ENCODE measurements at places on chromosomes 6 and 20.
A peak's percentile ranks its signal among the peaks of the same experiment; 100 is the strongest.

GRCh38 chr6:144295211-144295610 is 10.1 kb downstream of the UTRN start:
- DNase-seq = no peak

- DNase-seq = peak; percentile 10
Measured at GRCh38 chr6:835476-836160, 142.7 kb upstream of the EXOC2 start.

GRCh38 chr20:34989118-34989517 is 33.5 kb downstream of the MYH7B start:
- no peak for DNase-seq

DNA sequence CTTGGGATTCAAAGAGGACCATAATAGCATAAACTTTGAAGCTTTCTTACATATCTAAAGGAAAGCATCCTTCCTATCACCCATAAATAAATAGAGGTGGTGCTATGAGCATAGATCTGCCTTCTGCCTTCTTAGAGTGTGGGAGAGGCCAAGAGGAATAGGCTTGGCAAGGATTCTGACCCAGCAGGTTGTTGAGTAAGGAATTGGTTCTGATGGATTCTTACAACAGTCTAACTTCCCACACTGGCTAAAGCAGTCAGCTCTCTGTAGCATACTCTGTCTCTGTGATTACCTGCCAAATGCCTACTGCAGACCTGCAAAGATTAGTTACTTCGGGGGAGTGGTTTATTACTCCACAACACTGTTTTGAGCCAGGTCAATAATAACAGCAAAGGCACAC is 198.0 kb upstream of the RAB32 start:
- DNase-seq = no peak

GRCh38 chr20:10177326-10177725 is 41.3 kb upstream of the SNAP25 start:
- DNase-seq = no peak

- DNase-seq = peak; percentile 95
Measured at GRCh38 chr6:6969761-6970223, 138.0 kb upstream of the RREB1 start.

GRCh38 chr6:162271922-162272321 is 455.6 kb downstream of the PRKN start:
- no peak for DNase-seq

DNA sequence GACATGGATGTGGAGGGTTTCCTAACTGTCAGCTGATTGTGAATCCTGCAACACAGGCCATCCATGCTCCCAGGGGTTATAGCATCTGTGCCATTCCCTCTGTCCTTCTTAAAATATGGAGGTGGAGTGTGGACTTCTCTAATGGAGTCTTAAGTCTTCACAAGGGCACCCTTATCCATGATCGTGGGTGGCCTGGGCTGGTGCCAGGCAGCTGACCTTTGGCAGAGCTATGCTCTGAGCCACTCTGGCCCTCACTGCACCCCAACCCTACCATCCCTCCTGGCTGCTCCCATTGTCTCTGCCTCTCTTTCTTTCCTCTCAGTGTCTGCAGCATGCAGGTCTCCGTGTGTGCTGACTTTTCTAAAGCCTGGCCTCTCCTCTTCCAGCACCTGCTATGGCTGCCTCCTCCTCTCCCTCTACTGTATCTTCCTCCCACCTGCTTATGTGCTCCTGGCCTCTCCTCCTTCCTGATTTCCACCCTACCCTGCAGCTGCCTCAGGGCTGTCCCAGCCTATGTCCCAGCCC is 11.2 kb upstream of the PCMTD2 start:
- DNase-seq = no peak

DNA sequence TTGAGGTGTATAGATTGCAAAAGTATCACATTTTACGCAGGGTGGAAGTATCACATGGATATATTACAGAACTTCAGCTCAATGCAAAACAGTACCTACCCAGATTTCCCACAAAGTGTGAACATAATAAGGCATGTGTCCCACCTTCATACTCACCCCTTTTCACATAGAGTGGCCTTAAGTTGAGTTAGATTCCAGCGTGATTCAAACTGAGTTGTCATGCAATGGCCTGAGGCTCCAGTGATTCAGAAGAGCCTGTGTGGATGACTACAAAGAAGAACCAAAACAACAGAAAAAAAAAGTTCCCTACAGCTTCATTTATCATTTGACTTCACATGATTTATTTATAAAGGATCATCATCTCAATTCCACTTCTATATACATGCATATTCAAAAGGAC is 309.7 kb downstream of the SLC35F1 start:
- peak; percentile 29 for DNase-seq

DNA sequence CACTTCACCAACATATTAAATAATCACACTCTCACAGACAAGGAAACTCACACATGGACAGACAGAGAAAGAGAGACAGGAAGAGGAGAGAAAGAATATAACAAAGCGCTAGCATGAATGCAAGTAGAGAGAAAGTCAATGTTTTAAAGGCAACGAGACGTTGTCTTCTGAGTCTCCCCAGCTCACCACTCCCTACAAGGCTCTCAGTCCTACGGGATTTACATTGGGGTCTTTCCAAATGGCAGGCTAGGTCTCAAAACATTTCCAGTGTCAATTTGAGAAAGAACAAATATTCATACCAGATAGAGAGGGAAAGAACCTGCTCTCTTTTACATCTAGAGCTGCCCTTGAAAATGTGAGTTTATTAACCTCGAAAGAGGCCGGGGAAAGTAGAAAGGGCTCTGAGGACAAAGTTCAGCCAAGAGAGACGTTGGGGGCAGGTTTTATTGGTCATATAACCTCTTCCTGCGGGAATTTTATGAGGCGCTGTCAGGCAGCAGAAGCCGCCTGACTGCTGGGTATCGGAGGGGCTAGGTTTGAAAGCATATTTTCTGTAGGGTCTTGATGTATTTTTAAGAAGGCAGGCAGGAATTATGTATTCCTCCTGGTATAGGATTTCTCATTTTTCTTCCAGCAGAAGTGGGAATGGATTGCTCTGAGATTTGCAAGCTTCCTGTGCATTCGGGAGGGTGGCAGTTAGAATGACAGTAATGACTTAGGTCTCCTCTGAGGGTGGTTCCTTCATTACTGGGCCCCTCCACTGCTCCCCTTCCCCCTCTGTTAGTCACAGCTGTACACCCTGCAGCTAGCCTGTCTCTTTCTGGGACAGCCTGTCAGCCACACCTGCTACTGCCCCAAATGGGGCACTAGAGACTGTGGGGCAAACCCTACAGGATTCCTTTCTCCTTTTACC is 34.4 kb upstream of the KIF16B start:
- no peak for DNase-seq

DNA sequence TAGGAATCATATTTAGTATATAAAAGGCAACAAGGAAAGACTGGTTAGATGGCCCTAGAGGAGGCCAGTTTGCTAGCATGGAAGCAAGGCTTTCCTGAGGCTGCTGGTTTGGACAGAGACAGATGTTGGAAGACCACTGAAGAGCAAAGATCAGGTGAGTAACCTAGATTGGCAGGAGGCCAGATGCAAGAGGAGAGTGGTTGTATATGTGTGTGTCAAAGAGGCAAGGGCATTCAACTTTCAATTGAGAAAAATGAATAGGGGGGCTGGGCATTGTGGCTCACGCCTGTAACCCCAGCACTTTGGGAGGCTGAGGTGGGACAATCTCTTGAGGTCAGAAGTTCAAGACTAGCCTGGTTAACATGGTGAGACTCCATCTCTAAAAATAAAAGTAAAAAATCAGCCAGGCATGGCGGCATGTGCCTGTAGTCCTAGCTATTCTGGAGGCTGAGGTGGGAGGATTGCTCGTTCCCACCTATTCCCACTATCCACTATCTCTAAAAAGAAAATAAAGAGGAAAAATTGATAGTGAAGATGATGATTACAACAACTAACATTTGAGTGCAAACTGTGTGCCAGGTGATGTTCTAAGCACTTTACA is 79.8 kb downstream of the PRDM1 start:
- peak; percentile 43 for DNase-seq

DNA sequence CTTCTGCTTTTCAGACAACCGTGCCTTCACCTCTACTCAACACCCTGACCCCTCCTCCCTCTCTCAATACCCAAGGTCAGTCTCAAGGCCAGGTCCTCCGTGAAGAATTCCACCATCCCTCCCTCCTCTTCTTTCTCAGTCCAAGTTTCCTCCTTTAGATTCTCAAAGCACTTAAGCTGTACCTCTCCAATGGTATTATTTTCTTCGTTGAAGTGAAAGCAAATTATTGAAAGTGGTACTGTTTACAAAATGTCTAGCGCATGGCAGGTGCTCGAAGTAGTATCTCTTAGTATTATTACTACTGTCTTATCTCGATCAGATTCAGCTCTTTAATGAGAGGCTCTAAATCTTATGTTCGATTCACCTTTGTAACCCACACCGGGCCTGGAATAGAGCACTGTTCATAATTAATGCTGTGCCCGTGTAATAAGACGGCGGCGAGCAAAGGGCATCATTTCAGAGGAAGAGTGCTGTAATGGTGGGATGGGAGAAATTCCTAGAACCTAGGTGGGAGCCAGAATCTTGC is 593 bp upstream of the RALGAPB start:
- DNase-seq = no peak

DNA sequence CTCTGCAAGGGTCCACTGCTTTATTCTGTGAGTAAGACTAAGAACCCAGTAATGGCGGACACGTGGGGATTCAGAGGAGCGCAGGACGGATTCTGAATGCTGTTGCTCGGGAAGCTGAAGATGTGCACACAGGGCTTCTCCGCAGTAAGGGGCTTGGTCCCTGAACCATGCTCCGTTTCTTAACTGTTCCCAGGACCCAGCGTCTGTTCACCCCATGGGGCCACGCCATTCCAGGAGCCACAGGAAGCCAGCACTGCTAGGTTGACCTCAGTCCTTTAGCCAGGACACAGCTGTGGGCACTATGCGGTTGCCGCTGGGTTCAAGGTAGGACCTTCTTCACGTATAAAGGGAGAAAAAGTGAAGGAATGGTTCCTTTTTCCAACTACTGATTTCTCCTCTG is 59.8 kb downstream of the IRF4 start:
- DNase-seq = no peak

- DNase-seq = peak; percentile 93
Measured at GRCh38 chr6:156699017-156699421, 78.2 kb upstream of the ARID1B start.

DNA sequence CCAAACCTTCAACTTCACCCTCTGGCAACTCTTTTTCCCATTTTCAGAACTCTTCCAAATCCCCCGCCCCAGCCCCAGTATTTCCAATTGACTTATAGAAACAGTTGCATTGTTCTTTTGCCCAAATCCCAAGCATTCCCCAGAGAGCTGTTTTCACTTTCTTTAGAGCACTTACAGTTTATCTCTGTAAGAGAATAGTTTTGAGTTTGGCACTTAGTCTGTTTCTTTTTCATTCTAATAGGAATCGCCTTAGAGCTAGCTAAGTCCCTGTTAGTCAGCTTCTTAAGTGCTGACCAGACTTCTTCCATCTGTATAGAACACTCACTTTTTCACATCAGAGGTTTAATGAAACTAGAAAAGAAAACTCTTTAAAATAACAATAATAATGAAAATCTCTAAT is 374.2 kb upstream of the FLRT3 start:
- DNase-seq = no peak

DNA sequence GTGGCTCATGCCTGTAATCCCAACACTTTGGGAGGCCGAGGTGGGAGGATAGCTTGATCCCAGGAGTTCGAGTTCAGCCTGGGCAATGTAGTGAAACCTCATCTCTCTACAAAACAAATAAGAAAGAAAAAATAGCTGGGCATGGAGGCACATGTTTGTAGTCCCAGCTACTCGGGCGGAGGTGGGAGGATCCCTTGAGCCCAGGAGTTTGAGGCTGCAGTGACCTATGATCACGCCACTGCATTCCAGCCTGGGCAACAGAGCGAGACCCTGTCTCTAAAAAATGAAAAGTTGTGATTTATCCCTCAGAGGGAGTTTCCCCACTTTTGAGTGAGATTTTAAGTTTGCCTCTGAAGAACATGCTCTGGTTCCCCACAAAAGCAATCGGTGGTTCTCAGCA is 17.4 kb upstream of the BMP7 start:
- DNase-seq = no peak

DNA sequence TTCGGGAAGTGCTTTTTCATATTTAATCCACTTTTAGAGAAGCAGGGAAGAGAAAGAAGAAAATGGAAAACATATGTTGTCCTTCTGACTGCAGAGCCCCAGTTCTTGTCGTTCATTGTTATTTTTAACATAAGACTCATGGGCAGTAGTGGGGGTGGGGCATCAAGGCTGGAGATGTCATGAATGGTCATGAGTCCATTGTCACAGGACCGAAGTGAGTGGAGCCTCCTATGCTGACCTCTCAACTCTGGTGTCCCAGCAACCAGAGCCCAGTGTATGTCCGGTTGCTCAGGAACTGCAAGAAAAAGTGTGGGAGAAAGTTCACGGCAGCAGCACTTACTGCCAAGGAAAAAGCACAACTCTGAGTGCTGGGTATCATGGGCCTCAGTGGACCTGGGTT is 108.6 kb downstream of the BANF2 start:
- DNase-seq = no peak

DNA sequence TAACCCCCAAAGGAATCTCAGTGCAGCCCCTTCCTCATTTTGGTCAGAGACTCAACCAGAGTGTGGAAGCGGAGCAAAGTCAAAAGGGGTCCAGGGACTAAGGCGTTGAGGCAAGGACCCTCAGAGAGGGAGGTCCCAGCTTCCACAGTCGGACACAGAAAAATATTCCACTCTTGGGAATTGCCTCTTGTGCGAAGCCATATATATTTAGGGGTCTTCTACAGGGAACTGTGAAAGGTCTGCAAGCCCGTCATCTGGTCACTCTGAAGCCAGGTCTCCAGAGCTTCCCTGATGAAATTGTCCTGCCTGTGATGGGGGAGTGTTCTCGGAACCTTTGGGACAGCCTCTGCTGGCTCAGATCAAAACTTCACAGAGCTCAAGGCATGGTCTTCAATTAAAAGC is 160.8 kb downstream of the TBXT start:
- DNase-seq = no peak

GRCh38 chr6:37354526-37355384 is 972 bp downstream of the RNF8 start:
- no peak for DNase-seq

DNA sequence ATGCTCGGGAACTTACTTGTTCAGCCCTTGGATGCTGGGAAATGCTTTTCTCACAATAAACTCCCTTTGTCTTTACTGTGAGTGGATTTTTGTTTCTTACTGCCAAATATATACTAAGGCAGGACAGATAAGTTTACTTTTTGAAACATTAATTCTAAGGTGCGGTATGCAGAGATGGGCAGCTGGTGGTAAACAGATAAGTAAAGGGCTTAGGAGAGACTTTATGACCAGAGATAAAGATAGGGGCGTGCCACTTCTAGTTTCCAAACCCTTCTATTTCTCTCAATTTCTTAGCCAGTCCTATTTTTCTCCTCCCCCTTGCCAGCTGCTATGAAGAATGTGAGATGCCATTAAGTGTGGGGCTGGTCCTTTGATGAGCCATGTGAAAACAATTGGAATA is 16.3 kb downstream of the SAMD3 start:
- DNase-seq = no peak

- DNase-seq = no peak
Measured at GRCh38 chr6:167400482-167401138, 75.7 kb downstream of the TTLL2 start.

DNA sequence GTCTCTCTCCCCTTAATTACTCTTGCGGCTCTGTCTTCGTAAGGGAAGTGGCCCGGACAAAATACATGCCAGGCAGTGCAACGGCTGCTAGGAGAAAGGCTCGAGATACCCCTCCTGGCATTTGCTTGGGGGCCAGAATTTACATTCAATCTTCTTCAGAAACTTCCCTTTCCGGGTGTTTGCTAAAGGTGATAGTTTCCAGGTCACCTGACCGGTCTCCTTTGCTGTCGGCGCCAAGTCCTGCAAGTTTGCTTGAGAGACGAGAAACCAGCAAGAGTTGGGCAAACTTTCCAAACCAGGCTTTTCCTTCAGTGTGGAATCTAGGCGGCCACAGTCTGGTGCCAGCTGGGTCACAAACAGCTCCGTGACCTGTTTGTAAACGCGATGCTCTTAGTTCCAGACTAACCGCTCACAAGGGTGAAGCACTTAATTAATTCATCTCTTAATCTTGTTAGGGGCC is 563 bp upstream of the SRSF3 start:
- DNase-seq = no peak
